ENCODE measurements at places on chromosomes 4 and X.

- DNase-seq: no peak
Measured at GRCh38 chr4:80091688-80092087, 18.7 kb upstream of the ANTXR2 start.

DNA sequence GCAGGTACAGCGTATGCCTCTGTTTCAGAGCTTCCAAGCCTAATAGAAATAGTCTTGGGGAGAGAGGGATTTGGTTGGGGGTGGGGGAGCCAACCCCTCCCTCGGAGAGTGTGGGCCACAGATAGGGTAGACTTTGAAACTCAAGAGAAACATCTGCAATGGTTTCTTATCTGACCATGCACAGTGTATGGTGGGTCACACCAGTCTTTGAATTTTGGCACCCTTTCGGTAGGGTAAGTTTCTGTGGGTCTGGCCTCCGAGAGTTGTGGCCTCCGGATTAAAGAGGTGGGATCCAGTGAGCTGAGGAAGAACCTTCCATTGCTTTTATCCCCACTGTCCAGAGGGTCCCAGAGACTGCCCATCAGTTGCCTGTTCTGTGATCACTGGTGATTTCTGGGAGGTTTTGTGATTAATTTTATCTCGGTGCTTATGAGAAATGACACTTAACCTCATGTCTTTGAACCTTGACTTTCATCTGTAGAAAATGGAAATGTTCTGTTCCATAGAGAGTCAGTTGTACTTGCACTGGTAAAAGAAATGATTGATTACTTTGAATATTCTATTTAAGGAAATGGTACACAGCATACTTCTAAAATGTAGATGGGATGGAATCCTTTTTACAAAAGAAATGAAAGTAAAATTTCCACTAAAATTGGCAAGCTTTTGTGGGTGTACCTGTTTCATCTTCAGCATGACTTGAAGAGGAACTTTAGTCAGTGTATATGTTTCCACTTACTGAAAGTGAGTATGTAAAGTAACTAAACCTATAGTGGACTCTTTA, 62.7 kb downstream of the TMEM131L start:
- DNase-seq: no peak

GRCh38 chrX:151505796-151506195, 57.7 kb upstream of the PASD1 start:
- DNase-seq: peak; percentile 4

DNA sequence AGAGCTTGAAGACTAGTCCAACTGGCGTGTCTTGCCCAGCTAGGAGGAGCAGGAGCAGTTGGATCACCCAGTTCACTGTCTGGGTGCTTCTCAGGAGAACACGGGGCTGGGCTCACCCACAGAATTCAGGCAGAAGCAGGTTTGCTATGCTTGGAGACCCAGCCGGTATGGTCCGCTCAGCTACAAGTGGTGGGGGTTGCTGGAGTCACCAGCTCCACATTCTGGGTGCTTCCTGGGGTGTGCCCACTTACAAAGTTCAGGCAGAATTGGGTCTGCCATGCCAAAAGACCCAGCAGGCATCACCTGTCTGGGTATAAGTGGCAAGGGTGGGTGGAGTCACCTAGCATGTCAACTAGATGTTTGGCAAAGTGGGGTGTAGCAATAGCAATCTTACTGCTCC, 1061.8 kb downstream of the PCDH19 start:
- no peak for DNase-seq

DNA sequence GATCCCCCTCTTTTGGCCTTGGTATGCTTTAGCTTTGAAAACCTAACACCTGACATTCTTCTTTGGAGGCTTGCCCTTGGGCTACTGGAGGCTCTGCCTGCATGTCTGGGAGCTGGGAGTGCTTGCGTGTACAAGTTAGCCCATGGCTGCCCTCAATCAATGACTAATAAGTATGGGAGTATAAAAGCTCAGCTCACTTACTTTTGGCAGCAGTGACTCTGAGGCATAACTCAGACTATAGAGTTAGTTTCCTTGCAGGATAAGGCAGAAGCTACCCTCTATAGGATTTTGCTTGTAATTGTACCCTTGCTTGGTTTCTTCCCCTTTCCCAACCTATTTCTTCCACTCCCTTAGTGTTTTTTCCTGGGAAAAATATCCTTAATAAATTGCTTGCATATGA, 247.9 kb downstream of the PPP1R2C start:
- no peak for DNase-seq

DNA sequence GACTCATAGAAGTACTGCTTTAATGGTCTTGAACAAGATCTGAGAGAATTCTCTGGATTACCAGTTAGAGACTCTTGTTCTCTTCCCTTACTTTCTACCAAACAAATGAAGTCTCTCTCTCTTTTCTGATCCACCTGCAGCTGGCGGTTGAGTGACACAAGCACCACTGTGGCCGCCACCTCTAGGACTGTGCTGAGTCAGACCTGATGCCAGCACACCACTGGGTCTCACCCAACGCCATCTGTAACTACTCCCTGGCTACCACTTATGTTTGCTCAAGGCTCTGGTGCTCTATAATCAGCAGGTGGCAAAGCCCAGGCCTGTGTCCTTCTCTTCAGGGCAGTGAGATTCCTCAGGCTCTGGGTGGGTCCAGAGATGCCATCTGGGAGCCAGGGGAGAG, 1173.5 kb downstream of the RPA4 start:
- no peak for DNase-seq

GRCh38 chr4:57018980-57019379, 40.3 kb downstream of the POLR2B start:
- no peak for DNase-seq

DNA sequence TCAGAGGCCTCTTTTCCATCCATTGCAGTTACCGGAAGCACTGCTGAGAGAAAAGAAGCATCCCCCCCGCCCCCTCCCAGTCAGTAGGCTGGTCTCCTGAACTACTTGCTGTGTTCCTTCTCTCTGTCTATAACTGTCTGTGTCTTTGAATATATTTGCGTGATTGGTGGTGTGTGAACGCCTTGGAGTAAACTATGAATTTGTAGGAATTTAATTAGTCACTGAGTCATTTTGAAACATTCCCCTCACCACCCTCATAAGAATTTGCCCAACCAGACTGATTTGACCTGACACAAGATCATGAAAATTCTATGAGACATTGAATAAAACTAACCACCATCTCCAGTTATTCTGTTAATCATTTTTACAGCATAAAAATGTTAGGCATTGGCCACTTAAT, 6.7 kb upstream of the NXF3 start:
- DNase-seq: no peak

- no peak for DNase-seq
Measured at GRCh38 chr4:135552131-135552530, 1350.5 kb upstream of the PABPC4L start.

DNA sequence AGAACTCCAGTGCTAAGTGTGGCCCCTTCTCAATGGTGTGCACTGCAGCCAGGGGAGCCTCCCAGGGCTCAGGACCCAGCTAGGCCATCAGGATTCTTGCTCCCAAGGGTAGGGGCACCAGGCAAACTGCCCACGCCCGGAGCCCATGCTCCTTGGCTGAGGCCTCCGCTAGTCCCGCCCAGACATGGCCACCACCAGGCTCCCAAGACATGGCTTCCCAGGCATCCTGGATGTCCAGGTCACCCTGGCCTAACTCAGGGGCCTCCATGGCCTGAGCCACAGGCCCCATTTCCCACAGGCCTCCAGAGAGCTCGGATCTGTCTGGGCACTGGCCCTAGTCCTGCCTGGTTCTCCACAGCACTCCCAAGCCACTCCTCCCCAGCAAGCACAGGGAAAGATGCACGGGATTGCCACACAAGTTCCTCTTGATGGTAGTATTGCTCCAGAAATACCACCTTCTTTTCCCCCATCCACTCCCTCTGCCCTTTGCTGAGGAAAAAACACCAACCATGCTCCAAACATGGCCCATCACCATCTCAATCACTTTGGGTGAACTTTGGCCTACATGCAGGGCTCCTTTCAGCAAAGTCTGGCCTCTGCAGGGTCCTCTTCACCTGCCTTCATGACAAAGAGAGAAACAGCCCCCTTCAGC, 274.7 kb upstream of the AGTR2 start:
- no peak for DNase-seq

GRCh38 chrX:1778817-1779216, 164.0 kb downstream of the ASMT start:
- DNase-seq: no peak

DNA sequence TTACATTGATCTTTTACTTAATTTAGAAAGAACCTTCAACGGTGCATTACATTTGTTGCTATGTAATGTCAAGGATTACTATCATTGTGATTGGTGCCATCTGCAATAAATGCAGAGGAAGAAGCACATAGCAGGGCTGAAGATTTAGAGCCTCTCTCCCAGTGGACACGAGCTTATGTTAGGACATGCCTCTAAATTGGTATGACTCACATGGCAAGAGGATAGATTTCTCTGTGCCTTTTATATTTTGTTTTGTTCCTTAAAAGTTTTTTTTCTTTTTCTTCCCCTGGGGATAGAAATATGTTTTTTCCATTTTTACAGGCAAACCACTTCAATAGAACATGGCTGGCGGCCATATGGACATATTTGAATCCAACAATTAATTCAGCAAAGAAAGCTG, 205.0 kb upstream of the HAND2 start:
- DNase-seq: no peak

GRCh38 chr4:93103042-93103441, 725.5 kb upstream of the ATOH1 start:
- no peak for DNase-seq

DNA sequence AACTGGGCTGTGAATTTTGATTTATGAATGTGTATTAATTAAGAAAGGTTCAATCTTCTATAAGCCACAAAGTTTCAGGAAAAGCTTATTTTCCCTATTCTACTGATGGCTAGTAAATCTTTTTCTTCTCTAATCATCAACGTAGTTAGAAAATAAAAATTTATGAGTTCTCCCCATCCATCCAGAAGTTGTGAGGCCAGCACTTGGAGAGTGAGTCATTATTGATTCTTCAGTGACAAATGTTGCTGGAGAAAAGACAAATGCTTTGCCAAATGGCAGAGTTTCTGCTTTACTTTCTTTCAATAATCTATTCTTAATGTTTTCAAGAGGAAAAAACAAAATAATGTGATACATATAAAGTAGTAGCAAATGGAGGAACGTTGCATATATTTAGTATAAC, 11.3 kb upstream of the GRXCR1 start:
- no peak for DNase-seq

GRCh38 chr4:173424899-173425805, 26.2 kb upstream of the SCRG1 start:
- DNase-seq: no peak

GRCh38 chr4:143375326-143376073, 38.8 kb downstream of the GAB1 start:
- no peak for DNase-seq

DNA sequence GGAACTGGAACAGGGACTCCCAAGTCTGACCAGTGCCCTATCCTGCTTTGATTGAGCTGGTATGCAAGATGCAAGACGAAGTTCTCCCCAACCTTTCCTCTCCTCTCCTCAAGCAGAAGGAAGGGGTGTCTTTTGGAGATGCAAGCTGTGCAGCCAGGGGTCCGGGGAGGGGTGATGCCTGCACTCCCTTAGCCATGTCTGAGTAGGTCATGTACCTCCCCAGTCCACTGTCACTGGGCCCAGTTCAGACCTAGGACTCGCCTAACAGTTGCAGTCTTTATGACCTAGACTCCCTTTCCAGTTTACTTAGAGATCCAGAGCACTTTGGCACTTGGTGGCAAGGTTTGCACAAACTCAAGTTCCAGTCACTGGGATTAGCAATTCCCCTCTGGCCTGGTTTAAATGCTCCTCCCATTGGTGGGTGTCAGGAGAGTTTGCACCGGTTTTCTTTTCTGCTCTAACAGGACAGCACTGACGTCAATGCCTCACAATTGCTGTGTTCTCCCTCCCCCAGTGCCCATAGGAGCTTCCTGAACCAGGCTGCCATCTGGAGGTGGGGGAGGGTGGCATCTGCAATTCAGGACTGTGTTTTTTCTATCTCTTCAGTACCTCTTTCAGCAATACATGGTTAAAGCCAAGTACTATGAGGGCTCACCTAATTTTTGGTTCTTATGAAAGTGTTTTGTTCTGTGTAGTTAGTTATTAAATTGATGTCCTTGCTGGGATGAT, 782.2 kb downstream of the ARAP2 start:
- DNase-seq: no peak

GRCh38 chr4:38202242-38202641, 242.0 kb downstream of the PTTG2 start:
- no peak for DNase-seq

- no peak for DNase-seq
Measured at GRCh38 chrX:11509786-11510185, 155.9 kb downstream of the ARHGAP6 start.

- no peak for DNase-seq
Measured at GRCh38 chrX:124347242-124347641, 879 bp downstream of the SH2D1A start.

GRCh38 chr4:152245680-152246079, 290.2 kb downstream of the FBXW7 start:
- DNase-seq: no peak

GRCh38 chr4:14254252-14254651, 626.7 kb upstream of the BOD1L1 start:
- peak; percentile 0 for DNase-seq

DNA sequence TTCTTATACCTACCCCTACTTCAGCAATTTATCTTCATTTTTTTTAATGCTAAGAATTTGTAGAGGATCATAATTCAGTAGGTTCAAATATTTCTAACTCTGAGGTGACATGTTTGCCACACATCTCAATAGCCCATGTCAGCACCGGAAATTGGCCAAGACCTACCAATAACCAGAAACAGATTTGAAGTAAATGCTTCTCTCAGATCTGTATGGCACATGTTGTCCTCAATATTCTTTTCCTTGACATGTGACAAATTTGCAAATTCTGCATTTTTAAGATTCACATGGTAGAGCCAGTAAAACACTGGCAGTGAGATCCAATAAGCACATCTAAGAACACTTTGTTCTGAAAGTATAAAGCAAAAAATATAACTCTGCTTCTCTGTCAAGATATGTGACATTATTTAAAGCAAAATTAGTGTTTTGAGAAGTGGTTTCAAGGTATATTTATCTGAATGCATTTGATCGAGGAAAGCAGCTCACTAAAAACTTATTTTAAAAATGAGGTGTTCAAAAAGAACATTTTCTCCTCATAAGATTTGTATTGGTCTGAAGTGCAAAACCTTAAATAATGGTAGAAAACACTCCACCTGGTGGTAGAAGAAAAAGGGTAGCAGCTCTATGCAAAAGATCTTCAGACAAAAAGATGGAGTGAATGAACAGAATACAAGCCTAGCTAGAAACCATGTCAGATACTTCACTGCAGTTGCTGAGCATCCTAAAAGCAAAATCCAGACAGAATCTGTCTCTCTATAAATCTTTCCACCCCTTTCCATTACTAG, 513.8 kb upstream of the FAM241A start:
- no peak for DNase-seq

GRCh38 chr4:159425737-159426305, 322.9 kb downstream of the RAPGEF2 start:
- no peak for DNase-seq

- DNase-seq: no peak
Measured at GRCh38 chr4:145876531-145877180, 62.0 kb downstream of the ZNF827 start.
